B cell (primary cell): ENCODE measurements at places on chromosomes 4 and X. TPM values are rescaled to one million over a fixed set of nuclear protein-coding genes. Genes with fewer than 3 reads are reported as not detected.
A peak's percentile ranks its signal among the peaks of the same experiment; 100 is the strongest.

- DNase-seq, result no peak
Measured at GRCh38 chrX:112846187-112846586, 5.6 kb upstream of the AMOT start.

DNA sequence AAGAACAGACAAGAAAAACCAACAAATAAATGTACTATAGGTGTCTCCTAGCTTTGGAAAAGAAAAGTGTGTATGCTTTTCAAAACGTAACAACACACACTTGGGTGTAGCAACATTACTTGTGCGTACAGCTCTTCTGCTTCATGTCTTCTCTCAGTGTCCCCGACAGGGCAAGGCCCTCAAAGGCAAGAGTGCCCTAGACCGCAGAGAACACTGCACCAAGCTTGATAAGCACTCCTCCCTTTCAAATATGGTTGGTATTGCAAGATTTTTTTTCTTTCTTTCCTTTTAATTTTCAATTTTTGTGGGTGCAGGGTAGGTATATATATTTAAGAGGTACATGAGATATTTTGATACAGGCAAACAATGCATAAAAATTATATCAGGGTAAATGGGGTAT is 106.8 kb downstream of the EIF4E start:
- DNase-seq, result no peak

The TMA16 gene
- polyA plus RNA-seq, result 6.5 and 11.6 TPM in 2 replicates

DNA sequence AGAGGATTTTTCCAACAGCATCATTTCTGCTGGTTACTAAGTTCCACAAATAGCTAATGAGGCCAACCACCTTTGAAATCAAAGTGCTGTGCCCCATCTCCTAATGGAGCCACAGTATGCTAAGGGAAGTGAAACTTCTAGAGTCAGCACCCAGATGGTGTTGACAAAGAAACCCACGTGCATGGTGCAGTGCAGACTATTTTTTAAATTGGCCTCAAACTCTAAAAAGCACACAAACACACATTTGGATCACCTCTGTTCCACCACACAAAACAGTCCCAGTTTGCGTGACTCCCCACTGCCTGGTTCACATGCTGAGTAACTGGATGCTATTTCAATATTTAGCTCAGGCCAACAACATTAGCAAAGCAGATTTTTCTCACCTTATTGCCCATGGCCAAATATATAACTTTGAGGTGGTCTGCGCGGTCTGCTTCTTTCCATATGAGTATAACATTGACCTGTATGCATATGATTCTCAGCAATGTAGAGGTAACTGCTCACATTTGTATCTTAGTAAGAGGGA is 69.9 kb downstream of the AMELX start:
- DNase-seq, result peak; percentile 81

DNA sequence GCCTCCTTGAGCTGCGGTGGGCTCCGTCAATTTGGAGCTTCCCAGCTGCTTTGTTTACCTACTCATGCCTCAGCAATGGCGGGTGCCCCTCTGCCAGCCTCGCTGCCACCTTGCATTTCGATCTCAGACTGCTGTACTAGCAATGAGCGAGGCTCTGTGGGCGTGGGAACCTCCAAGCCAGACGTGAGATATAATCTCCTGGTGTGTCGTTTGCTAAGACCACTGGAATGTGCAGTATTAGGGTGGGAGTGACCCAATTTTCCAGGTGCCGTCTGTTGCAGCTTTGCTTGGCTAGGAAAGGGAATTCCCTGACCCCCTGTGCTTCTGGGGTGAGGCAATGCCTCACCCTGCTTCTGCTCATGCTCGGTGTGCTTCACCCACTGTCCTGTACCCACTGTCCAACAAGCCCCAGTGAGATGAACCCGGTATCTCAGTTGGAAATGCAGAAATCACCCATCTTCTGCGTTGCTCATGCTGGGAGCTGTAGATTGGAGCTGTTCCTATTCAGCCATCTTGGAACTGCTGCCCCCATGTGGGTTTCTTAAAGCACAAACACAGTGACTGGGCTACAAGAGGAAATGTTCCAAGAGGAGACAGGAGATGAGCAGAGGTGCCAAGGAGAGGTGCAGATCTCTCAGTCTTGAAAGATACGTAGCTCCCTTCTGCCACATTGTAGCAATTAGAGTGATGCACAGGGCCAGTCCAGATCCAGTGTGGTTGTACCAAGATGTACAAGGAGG is 193.0 kb upstream of the IGFBP7 start:
- DNase-seq, result no peak

DNA sequence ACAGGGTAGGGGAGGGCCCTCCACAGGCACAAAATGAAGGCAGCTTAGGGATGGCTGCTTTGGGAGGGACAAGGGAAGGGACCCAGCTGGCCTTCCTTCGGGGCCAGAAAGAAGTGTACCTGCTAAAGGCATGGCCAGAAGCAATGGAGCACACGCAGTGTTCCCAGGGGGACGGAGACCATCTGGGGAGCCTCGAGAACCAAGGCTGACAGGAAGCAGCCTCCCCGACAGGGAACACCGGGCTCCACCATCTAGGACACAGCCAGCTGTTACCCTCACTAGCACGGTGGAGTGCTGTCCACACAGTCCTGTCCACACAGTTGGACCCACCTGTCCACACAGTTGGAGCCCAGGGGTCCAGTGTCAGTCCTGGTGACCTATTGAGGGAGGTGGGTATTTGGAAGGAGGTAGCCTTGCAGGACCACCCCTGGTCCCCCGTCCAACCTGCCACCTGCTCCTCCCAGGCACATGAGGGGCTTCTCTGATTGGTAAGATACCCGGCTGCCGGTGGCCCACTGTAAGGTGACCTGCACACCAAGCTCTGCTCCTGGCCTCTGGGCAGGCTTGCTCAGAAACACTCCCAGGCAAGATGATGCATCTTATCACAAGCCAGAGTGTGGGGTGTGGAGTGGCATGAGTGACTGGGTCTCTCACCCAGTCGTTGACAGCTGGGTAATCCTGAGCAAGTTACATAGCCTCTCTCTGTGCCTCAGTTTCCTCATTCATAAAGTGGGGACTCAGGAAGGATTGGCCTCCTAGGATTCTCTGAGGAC is 20.5 kb upstream of the AFAP1 start:
- no peak for DNase-seq

The TMEM192 gene
- polyA plus RNA-seq, result 7.7 and 9.3 TPM in 2 replicates

The CDX4 gene
- not detected in 2 replicates for polyA plus RNA-seq

DNA sequence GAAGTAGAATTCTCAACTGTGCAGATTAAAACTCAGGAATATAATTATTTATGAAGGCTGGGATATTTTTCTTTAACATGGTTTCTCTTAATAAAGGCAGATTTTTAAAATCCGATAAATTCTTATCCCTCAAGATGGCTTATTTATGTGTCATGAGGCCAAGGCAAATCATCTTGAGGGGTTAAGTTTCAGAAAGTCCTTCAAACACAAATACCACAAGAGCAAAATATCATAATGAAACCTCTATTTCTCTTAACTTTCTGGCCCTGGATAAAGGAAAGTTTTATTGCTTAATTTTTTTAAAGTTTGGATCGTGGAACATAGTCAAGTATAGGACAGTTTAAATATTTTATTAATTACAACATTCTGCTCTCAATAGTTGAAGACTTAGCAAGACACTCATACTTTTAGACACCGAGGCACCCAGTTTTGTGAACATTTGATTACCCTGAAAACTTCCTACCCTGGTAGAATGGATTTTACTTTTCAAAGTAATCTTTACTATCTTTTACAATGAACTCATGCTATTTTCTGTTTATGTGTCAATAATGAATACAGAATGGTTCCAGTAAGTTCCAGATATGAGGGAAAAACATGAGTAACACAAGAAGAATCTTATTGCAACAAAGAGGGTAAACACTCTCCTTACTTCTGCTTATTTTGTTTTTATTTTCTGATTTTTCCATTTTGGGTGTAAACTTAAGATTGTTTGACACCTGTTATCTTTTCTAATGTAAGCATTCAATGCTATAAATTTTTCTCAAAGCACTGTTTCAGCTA is 200.7 kb upstream of the IL15 start:
- no peak for DNase-seq

DNA sequence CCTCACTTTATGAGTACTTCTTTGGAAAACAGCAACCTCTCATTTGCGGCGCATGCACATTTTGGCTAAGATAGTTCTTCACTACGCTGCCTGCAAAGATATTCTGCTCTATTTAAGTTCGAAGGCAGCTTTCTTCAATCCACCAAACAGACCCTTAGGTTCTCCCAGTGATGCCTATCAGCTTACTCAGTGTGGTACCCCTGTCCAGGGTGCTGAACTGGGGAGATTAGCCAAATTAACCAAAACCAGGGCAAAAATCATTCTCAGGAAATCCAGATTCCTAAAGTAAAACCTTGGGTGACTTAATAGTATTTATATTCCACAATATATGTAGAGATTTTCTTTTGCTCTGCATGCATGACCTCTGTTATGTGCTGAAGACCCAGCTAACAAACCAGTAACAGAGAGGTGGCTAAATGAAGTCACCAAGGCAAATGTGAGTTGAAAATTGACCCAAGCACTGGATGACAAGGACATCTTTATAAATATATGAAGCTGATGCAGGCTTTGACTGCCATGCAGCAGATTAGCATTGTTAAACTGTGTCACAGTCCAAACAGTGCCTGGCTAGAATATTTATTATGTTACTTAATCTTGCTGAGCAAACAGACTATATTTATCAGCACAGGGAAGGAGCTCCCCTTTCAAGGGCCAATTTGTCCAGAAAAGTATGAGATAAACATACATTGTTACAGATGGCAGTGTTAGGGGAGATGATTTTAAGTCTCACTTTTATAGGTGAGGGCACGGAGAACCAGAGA is 418.2 kb downstream of the STIM2 start:
- no peak for DNase-seq

DNA sequence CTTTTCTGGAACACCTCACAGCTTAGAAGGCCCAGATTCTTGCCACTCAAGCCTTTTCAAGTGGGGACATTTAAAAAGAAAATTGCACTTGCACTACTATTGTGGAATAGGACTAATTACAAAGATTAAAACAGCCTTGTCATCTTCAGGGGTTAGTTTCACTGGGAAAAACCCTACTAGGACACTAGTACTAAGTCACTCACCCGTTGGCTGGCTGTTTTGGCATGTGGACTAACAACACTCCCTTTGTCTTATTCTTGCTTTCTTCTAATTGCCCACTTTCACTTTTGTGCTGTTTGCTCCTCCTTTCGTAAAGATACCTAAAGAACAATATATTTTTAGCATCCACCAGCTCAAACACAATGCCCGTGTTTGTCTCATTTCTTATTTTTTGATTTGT is 200.9 kb upstream of the MID1 start:
- DNase-seq, result no peak

- no peak for DNase-seq
Measured at GRCh38 chr4:158912806-158913205, 144.0 kb downstream of the FNIP2 start.

DNA sequence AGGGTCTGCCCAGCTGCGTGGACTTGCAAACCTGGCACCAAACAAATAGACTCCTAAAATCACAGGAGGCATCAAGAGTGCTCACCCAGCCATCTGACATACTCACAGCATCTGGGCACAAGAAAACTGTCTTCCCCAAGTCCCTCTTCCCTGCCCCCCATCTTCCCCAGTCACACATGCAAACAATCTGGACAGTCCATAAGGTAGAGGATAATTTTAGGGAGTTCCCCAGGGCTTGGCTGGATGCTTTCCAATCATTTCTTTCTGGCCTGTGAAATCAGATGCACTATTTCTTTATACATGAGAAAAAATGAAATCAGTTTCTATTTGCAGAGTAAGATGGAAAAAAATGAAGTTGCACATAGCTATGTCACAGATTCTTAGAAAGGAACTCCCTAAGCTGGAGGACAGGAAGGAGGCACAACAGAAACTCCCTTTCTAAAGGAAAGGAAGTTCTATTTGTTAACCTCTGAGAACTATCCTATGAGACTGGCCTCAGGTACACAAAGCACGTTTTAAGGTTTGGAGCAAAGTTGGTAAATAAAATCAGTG is 342.3 kb downstream of the HNRNPD start:
- DNase-seq, result no peak

DNA sequence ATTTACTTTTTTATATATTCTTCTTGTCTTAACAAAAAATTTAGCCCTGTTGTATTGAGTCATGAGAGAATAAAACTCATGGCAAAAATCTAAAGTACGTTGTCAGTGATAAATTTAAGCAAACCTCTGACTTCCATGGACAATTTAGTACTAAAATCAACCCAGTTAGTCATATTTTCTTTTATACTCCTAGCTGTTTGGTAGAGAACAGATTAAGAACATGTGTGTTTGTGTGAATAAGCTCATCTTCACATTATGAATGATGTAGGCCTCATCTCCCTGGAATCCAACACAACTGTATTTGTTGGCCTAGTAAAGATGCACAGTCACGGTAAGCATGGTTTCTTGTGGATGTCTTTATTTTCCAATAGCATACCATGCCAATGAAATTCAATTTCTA is 40.8 kb upstream of the FAM47B start:
- no peak for DNase-seq

GRCh38 chrX:39736216-39737211 is 361.2 kb downstream of the BCOR start:
- no peak for DNase-seq

The RHOXF2 gene
- not detected in 2 replicates for polyA plus RNA-seq

DNA sequence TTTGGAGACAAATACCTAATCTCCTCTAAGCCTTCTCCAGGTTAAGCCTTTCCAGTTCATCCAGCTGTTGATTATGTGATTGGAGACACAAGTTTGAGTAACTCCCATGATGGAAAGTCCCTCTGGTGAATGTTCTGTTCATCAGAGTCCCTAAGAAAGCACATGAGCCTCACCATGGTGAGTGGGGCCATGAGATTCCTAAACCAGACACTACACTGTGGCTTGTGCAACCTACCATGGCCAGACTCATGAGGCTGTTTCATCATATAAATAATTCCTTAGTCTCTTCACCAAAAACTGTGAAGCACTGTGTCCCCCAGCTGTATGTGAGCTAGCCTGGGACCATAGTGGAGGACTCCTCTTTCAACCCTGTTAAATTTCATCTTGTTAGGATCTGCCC is 14.4 kb downstream of the PKD2 start:
- no peak for DNase-seq
